Erythroblast (primary cell): ENCODE measurements at places on chromosomes 12 and 14.

- no peak for DNase-seq
Measured at GRCh38 chr14:71523630-71524319, 408.5 kb upstream of the RGS6 start.

DNA sequence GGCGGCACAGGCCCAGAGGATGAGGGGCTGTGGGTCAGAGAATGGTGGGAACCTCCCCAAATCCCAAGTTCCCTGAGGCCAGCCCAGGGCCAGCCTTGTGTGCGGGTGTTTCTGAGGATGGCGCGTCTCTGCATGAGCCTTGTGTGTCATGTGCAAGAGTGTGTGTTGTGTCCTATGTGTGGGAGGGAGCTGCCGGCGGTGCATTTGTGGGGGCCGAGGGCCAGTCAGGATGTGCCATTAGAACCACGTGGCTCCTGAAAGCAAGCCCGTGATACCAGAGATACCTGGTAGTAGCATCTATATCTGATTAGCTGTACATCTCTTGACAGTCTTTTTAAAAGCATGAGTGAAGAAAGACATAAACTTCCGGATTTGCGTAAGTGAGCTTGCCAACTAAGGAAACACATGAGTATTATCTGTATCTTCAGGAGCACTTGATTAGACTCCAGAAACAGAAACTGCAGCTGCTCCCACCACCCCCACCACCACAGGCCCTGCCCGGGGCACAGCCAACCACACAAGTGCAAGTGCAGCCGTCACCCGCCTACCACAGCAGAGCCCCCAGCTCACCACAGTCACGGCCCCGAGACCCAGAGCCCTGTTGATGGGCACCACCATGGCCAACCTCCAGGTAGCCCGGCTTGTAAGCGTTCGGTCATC lies 19.2 kb downstream of the DDX51 start:
- DNase-seq = no peak

- no peak for DNase-seq
Measured at GRCh38 chr12:62907078-62907477, 27.9 kb downstream of the PPM1H start.

DNA sequence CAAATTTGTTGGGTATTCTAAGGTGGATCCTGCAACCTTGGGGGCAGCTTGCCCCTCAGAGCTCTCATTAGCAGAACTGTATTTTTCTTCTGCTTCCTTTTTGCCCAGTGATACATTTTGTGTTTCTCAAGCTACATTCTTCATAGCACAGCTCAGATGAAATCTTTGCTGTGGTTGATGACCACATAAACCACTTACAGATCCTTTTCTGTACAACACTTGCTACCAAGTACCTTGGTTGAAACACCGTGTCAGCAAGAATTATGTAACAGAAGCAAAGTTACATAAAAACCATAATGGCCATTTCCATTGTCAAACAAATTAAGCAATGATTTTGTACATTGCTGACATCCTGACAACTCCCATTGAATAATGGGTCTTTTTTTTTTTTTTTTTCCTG lies 9.7 kb upstream of the PLBD1 start:
- DNase-seq = no peak

DNA sequence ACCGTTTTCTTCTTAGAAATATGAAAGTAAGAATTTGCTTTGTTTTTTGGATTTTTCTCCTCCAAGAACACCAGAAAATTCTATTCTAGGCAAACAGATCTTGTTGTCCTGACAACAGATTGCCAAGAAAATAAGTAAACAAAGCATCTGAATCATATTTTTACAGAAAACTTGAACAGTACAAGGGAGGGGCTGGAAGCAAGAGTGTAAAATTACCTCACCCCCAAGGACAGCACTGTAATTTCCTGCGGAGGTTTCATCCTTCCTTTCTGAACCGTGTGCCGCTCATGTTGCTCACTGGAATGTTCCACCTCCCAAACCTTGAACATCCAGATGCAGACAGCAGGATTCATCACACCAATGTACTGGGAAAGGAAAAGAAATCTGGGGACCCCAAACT lies 5.4 kb upstream of the CAMKK2 start:
- DNase-seq = no peak

- DNase-seq = no peak
Measured at GRCh38 chr14:99602054-99602787, 1.8 kb downstream of the CCDC85C start.

DNA sequence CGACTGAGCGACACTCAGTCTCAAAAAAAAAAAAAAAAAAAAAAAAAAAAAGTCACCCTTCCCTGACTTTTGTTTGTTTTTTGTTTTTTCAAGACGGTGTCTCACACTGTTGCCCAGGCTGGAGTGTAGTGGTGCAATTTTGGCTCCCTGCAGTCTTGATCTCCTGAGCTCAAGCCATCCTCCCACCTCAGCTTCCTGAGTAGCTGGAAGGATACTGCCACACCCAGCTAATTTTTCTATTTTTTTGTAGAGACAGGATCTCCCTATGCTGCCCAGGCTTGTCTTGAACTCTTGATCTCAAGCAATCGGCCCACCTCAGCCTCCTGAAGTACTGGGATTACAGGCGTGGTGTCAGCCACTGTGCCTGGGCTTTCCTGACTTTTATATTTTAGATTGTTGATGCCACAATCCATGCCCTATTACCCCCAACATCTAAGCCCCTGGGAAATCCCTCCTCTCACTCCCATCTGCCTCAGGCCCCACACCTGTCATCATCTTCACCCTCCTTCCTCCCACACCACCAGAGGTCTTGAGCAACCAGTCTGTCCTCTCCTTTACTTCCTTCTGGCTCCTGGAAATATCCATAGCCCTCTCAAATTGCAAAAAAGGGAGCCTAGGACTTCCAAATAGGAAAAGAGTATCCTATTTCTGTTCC lies 7.8 kb downstream of the IKZF4 start:
- no peak for DNase-seq

DNA sequence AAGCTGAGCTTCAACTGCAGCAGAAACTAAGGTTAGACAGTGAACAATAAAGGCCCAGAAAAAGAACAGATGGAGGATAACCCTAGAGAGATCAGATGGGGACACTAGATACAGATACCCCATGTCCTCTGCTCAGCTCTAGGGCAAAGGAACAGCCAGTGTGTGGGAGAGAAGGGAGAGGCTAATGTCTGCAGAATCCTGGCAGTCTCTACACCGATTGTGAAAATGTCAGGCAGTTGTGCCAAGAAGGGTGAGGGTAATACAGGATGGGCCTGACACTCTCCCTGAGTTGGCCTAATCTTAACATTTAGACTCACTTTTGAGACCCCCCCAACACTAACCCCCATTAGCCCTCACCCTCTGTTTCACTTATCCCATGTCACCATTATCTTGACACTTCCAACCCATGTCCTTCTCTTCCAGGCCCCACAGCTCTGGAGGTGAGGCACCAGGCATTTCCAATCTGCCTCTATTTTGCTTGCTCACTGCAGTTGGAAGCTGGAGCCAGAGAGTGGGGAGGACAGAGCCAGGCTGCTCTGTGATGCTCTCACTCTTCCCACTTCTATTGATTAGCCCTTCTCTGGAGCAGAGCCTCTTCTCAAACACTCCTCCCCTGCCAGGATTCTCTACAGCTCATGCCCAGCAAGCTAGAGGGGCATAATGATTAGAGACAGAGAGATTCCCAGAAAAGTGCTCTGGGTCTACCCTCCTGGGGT lies 3.0 kb upstream of the BLOC1S1 start:
- no peak for DNase-seq

- DNase-seq = no peak
Measured at GRCh38 chr14:80110721-80111120, 100.6 kb downstream of the DIO2 start.

- no peak for DNase-seq
Measured at GRCh38 chr14:102238766-102239165, 66.2 kb downstream of the MOK start.

DNA sequence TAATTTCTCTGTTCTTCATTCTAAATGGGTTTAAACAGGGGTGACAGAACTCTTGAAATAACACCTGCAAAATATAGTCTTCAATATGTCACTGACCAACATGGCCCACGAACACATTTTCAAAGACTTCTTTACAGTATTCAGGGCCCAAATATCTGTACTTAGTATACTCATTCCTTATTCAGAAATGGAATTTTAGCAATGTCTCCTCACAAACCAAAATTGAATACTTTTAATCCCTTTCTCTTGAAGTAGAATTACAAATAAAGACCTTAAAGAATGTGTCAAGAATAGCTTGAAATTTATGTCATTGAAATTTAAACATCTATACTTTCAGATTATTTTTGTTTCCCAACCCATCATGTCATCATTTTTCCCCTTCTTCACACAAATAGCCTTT lies 263.1 kb downstream of the LRIG3 start:
- no peak for DNase-seq

DNA sequence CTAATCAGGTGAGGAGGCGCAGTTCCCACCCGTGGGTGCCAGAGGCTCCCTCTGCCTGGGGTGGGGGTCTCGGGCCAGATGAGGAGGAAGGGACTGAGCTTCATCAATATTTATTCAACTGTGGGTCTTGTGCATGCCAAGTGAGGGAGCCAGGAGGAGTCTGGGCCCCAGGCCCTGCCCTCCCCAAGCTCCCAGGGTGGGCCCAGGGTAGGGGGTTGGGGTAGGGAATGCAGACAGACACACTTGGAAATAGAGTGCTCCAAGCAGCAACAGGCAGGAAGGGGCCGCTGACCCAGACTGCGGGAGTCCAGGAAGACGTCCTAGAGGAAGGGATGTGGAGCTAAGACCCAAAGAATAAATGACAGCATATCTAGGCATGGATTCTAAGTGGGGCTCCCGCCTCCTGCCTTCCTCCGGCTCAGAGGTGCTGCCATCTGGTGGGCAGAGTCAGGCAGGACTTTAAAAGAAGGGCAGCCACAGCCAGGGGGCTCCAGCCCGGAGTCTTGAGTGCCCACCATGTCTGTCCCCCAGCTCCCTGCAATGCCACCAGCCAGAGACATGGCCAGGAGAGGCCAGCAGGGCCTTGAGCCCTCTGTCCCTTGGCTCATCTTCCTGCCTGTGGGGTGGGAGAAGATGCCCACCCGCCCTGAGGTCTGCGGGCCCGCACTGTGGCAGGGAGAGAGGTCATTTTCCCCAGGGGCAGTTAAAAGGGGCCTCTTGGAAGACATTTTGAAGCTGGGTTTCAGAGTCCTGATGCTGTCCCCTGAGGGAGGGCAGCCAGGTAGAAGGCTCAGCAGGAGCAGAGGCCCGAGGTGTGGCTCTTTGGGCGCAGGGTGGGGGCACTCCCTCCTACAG lies 70.1 kb downstream of the PHETA1 start:
- DNase-seq = peak; percentile 44

DNA sequence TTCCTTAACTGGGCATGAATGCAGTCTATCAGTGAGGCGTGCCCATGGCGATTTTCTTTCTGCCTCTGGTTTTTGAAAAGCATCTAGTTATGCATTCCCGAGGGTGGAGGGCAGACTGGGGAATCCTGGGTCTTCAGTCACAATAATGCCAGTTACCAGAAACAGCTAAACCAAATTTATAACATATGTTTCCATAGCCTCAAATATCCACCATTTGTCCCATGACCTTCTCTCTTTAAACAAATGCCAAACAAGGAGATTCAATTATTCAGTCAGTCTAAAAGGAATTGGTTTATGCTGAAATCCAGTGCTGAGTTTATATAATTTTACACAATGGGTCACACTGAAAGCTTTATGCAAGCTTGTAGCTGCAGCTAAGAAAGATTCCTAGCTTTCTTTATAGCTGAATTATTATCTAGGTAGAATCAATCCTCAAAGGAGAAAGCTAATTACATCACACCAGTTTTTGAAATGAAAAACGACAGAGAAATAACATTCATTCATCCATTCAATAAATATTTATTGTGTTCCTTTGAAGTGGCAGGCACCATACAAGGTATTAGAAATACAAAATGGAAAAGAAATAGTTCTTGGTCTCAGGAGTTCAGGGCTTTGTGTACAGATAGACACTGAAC lies 131.3 kb upstream of the RAP1B start:
- no peak for DNase-seq

DNA sequence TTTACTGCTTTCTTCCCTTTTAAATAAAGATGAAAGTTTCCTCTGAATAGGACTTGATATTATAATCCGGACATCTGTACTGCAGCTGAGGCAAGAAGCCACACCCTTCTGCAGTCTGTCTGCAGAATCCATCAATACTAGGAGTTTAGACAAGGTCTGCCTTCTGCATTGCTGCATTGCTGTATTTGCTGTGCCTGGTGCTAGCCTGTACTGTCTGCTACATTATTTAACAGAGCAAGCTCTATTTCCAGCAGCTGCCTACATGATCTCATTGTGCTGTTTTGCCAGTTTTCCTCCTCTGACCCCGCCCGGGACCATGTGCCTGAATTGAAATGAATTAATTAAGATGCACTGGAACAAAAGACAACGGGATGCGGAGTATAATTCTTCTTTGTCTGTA lies 1.7 kb downstream of the TUBA1A start:
- DNase-seq = peak; percentile 13

GRCh38 chr12:40313928-40314327 lies 89.1 kb downstream of the LRRK2 start:
- no peak for DNase-seq

GRCh38 chr12:41636653-41637052 lies 448.5 kb downstream of the PDZRN4 start:
- DNase-seq = no peak

DNA sequence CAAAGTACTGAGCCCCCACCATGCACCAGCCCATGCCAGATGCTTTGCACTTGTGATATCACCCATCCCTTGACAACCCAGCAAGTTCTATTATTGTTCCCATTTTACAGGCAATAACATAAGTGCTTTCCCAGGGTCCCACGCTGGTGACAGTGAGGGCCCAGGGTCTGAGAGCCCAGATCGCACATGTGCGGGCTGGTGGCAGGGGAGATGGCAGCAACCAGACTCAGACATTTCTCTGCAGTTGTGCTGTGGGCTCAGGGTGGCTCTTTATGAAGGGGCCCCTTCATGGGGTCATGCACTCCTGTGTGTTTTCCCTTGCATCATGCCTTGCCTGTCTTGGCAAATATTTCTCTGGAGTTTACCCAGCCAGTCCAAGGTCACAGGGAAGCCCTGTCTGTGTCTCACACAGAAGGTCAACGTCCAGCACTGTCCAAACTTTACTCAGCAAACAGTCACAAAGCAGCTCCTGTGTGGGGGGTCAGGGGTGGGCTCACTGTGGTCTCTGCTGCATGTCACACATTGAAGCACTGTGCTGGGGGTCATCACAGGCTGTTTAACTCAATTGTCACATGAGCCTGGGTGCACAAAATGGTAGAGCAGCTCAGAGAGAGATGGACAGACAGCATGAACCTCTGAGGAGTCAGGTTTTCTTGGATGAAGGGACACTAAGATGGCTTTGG lies 12.7 kb downstream of the SERPINA5 start:
- DNase-seq = no peak

DNA sequence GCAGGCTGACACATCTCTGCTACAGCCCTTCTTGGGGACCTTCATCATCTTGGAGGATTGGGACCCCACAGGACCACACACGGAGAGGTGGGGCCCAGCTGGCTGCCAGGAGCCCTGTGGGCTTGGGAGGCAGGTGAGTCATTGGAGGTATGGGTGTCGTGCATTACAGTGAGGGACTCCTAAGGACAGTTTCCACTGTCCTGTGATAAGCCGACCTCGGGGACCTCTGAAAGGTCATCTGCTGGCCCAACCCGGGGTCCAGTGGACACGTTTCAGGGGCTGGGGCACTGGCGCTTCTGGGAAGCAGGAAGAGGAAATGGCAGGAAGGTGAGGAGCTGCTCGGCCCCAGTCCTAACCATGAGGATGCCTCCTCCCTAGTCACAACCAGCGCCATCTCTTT lies 238.0 kb downstream of the BCL11B start:
- no peak for DNase-seq

GRCh38 chr14:101819251-101819990 lies 57.9 kb downstream of the PPP2R5C start:
- no peak for DNase-seq
